ENCODE measurements at places on chromosomes 1 and 21.

DNA sequence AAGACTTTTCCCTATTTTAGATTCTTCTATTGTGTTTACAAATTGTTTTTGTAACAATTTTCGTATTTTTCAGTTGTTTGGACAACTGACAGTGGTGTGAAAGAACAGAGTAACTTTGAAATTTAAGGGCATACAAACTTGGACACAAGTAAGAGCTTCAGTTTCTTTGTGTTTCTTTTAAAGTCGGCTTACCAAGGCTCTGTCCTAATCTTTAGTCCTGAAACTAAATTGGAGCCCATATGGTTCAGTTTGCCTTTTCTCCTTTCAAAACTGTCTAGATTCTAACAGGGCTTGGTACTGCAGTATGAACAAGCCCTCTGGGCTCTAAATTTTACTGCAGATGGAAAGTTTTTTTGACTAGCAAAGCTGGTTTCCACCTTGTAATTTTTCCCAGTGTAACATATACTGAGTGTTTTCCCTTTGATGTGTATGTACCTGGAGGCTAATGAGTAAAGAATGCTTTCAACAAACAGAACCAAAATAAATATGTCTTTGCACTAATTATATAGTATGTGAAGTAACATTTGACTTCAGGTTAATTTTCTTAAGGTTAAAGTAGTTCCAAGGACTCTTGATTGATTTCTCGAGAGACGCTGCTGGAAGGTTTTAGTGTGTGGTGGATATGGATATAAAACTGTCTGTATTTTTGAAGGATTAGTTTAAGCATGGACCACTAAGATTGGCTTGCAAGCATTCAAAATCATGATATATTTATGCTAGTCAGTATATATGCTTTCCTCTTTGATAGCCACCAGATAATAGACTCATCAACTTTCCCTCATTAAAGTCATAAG is 4.1 kb downstream of the SNX27 start:
- no peak for DNase-seq

DNA sequence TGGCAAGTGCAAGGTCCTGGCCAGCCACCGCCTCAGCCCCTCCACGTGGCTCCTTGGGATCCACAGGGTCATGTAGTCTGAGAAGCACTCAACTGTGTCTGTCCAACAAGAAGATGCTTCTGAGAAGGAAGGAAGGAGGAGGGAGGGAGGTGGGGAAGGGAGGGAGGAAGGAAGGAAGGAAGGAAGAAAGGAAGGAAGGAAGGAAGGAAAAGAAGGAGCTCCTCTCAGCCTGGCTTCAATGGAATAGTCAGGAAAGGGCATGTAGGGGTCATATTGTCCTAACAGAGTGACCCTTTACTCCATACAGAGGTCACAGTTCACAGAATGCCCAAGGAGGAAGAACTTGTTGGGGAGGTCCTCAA is 42.5 kb upstream of the TARDBP start:
- no peak for DNase-seq

DNA sequence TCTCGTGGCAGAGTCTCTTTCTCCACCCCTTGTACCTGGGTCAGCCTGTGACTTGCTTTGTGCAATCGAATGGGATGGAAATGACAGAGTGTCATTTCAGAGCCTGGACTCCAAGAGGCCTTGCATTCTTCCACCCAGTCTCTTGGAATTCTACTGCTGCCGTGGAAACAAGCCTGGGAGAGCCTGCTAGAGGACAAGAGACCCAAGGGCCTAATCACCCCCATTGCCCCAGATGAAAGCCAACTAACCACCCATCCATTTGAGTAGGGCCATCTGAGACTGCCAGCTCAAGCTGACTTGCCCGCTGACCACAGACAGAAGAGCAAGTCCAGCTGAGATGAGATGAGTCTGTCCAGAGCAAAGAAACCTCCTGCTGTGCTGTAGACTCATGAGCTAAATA is 201.6 kb downstream of the PTPRU start:
- no peak for DNase-seq

DNA sequence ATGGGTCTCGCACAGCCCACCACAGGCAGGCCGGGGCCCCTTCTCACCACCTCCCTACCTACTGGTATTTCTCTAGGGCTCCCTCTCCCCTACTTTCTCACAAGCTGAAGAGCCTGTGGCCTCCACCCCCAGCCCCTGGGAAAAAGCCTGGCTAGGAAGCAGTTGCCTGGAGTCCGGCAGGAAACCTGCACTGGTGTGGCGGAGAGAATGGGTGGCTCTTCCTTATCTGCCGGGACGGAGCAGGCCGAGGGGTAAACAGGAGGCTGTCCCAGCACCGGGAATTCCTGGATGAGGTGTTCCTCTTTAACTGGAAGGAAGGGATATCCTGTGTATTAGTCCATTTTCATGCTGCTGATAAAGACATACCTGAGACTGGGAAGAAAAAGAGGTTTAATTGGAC is 125.8 kb downstream of the TLR5 start:
- no peak for DNase-seq

DNA sequence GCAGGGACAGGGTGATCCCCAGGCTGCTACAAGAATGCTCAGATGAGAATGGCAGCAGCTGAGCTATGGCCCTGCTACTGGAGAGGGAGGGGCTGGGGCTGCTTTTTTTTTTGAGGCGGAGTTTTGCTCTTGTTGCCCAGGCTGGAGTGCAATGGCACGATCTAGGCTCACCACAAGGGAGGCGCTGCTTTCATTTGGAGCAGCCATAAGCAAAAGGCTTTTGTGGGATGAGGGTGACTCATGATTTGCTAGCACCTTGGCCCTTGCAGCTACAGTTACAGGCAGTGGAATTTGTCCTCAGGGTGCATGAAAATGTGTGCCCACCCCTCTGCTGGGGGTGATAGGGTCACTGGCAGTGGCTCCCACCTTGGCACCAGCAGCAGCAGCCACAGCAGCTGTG is 32.4 kb upstream of the CYP4A22 start:
- no peak for DNase-seq

- DNase-seq: peak; percentile 2
Measured at GRCh38 chr1:86965012-86965826, 50.8 kb downstream of the HS2ST1 start.

DNA sequence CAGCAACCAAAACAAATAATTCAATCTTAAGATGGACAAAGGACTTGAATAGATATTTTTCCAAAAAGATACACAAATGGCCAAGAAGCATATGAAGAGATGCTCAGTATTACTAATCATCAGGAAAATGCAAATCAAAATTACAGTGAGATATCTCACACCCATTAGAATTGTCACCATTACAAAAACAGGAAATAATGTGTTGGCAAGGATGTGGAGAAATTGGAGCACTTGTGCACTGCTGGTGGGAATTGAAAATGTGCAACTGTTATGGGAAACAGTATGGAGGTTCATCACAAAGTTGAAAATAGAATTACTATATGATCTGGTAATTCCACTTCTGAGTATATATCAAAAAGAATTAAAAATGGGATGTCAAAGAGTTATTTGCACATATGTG is 83.2 kb downstream of the SH3GLB1 start:
- DNase-seq: no peak

DNA sequence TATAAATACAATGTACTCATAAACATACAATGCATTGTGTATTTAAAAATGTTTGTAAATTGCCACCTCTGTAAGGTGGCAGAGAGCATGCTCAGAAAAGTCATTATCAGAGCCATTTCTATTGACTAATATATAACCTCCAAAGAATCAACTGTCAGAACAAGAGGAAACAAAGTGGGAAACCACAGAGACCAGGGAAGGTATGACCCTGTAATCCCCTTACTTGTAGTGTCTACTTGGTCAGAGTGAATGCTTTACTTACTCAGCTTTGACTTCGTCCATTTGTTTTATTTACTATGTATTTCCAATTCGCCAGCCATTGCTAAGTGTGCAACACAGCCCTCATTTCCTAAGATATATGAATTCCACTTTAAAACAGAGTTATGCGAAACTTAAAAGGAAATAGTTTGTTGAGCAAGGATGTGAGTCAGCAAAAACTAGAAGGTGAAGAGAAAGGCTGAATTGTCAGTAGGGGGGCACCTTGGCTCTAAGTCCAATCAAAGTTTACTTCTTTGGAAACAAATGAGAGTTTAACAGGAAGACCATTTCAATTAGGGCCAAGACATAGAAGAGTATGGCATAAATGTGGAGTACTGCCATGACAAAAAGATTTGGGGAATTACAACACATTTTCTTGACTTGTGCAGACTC is 671.7 kb upstream of the PTBP2 start:
- no peak for DNase-seq

DNA sequence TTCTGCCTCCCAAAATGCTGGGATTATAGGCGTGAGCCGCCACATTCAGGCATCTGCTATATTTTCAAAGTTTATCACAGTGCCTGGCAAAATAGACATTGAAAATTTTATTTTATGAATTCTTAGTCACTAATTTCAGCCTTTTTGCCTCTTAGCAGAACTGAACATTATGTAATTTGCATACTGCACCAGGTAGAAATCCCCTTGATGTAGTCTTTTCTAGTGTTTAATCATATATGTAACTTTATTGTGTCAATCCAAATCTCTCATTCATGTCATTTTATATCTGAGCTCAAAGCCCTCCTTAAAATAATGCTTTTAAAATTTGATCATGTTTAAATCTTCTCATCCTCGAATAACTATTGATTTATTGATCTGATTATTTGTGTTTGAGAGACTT is 19.2 kb downstream of the WDTC1 start:
- DNase-seq: no peak

- DNase-seq: no peak
Measured at GRCh38 chr1:207713529-207713928, 38.3 kb upstream of the CD46 start.

- DNase-seq: no peak
Measured at GRCh38 chr21:45514311-45515021, 27.8 kb downstream of the SLC19A1 start.

DNA sequence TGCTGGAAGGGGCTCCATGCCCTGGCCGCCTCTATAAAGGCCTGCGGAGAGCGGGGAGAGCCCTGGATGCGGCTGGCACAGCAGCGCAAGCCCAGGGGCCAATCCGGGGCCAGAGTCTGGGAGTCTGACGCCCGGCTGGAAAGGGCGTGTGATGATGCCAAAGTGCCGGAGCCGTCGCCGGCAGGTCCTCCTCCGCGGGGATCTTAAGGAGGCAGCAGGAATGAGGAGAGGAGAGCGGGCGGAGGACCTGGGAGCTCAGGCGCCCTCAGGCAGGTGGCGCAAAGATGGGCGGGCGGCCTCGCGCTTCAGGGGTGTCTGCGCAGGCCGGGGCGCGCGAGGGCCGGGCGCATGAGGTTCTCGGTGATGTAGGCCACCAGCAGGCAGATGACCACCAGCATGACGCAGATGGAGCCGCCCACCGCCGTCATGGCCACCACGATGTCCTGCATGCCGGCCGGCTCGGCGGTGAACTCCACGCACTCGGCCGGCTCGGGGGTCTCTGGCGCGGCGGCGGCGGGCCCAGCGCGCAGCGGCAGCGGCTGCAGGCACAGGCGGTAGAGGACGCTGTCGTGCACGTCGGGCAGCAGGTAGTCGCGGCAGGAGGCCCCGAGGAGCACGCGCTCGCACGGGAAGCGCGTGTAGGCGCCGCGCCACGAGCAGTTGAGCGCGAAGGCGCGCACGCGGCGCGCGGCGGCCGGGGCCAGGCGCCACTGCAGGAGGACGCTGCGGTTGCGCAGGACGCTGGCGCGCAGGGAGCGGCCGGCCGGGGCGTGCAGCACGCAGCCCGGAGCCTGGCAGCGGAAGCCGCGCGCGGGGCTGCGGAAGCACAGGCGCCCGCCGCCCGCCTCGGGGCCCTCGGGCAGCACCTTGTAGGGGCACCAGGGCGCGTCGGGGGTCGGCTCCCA is 653 bp downstream of the FNDC10 start:
- DNase-seq: peak; percentile 42

DNA sequence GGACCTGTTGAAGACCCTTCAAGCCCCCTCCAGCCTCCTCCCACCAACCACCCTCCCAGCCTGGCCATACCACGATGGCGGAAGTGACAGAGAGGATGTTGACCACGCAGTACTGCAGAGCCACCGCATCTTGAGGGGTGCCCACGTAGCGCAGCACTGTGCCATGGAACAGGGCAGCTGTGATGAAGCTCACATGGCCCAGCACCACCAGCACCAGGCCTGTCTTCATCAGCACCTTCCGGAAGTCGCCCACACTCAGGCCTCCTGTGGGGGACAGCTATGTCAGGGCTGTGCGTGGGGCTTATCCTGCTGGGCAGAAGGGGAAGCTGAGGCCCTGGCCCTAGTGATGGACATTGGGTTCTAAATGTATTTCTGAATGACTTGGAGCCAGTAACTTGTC is 3.1 kb downstream of the TMEM54 start:
- DNase-seq: no peak

DNA sequence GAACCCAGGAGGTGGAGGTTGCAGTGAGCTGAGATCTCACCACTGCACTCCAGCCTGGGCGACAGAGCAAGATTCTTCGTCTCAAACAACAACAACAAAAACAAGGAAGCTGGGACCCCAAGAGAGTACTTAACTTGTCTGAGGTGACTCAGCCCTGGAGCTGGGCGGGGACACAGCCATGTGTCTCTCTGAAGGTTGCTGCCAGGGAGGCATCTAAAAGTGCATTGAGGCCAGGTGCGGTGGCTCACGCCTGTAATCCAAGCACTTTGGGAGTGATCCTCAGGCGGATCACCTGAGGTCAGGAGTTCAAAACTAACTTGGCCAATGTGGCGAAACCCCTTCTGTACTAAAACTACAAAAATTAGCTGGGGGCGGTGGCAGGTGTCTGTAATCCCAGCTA is 7.7 kb downstream of the IFI6 start:
- DNase-seq: no peak

- DNase-seq: no peak
Measured at GRCh38 chr1:3352952-3353331, 101.5 kb upstream of the ARHGEF16 start.

DNA sequence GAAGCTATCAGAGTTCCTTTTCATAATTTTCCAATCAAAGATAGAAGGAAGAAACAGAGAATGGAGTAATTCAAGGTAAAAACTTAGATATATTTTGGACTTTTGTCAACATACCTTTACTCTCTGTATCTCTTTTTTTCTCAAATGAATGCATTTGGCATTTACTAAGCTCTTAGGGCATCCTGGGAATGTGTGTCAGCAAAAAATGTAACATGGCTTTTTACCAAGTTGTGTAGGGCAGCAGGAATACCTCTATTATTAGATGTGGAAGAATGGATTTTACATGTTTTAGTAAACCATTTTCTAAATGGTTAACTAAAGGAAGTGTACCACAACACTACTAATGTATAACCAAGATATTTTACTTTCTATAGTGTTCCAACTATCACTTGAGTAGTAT is 4.2 kb upstream of the COL11A1 start:
- DNase-seq: no peak

DNA sequence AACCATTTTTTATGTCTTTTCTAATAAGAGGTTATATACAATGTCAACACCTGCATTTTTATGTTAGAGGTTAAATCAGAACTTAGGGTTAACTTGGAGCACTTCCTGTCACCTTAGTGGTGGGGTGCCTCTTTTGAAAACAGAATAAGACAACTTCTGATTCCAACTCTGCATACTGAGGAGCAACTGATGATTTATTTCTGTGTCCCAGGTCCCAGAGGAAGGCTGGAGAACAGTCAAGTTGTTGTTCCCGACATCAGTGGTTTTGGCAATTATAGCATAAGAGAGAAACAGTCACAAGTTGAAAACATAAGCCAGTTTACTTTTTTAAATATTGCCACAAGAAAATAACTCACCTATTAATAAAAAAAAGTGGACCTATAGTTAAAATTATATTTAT is 871.0 kb upstream of the ADAMTS5 start:
- DNase-seq: no peak

GRCh38 chr1:70485624-70486023 is 74.6 kb downstream of the CTH start:
- no peak for DNase-seq

- DNase-seq: no peak
Measured at GRCh38 chr21:45528028-45528705, 14.1 kb downstream of the SLC19A1 start.

GRCh38 chr21:31290765-31291164 is 53.3 kb downstream of the TIAM1 start:
- DNase-seq: no peak

GRCh38 chr1:167412920-167413319 is 105.4 kb downstream of the CD247 start:
- DNase-seq: no peak

Data from NCI-H146 (cell line).